ENCODE measurements at places on chromosomes 7 and 10.

DNA sequence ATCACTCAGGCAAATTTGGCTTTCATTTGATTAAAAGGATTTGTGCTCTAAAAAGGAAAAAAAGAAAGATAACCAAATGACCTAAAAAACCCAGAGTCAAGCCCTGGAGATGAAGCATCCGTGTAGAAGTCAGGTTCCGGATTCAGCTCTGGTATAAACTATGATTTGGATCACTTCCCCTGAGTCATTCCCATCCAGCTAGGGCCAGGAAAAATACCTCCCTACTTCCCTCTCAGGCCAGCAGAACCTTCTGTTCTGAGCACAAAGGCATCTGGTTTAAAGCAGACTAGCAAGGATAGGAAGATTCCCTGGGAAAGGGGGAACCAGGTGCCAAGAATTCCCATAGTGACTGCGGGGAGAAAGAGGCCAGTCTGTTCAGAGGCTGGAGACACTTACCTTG is 25.7 kb upstream of the NDST2 start:
- no peak for DNase-seq

- no peak for DNase-seq
Measured at GRCh38 chr10:230758-231157, 95.5 kb downstream of the ZMYND11 start.

GRCh38 chr10:68831961-68832455 is 4.7 kb downstream of the STOX1 start:
- DNase-seq: no peak

GRCh38 chr10:42646214-42646613 is 7.8 kb upstream of the ZNF33B start:
- DNase-seq: no peak

- no peak for DNase-seq
Measured at GRCh38 chr7:65301007-65301406, 72.6 kb upstream of the ZNF92 start.

GRCh38 chr7:159370-160270 is 32.8 kb upstream of the FAM20C start:
- no peak for DNase-seq

- DNase-seq: no peak
Measured at GRCh38 chr7:89311886-89312285, 516.3 kb upstream of the TEX47 start.

GRCh38 chr10:118356628-118357027 is 14.5 kb upstream of the FAM204A start:
- DNase-seq: no peak

DNA sequence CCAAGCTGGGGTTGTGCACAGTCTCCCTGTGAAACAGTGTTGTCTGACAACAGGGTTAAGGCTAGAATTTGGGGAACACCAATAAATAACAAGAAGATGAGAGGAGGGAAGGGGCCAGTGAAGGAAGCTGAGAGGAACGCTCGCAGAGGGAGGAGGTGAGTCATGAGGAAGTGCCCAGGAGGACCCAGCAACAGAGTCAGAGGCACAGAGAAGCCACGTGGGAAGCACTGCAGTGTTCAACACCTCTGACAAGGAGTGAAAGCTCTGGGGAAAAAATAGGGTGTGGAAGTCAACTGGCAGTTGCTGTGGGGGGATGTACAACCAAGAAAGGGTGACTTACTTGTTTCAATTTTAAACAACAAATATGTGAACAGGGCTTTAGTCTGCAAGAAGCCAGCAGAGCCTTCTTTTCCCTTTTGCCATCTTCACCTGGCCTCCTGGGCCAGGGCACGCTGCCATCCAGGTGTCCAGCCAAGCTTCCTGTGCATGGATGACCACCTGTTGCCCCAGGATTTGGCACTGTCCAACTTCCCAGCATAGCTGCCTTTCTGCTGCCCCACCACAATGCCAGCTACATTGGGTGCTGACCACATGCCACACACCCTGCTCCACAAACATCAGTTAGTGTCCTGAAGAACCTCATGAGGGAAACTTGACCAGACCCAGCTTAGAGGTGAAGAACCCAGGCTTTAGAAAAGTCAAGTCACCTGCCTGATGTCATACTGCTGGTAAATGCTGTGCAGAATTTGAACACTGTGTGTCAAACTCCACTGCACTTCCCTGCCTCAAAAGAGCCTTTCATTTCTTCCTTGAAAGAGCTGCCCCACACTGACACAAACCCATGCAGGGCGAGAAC is 69.6 kb downstream of the ATXN7L1 start:
- DNase-seq: peak; percentile 67

DNA sequence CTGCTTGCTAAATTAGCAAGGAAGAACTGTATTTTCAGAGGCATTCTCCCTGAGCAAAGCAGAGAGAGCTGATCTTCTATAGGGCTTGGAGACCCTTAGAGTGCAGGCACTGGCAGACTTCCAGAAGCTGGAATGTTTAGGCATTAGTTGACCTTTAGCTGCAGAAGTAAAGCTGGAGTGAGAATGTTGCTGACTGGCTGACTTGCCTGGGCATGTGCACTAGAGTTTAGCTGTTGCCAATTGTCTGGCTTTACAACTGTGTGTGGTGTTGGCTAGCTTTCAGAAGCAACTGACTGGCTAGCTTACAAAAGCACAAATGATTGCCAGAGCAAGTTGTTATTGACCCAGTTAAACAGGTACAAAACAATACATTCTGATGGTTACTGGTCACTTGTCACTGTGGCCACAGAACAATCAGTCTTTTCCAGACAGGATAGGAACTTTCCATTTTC is 25.1 kb downstream of the FAM13C start:
- no peak for DNase-seq

GRCh38 chr7:47031786-47032535 is 550.0 kb downstream of the TNS3 start:
- no peak for DNase-seq

DNA sequence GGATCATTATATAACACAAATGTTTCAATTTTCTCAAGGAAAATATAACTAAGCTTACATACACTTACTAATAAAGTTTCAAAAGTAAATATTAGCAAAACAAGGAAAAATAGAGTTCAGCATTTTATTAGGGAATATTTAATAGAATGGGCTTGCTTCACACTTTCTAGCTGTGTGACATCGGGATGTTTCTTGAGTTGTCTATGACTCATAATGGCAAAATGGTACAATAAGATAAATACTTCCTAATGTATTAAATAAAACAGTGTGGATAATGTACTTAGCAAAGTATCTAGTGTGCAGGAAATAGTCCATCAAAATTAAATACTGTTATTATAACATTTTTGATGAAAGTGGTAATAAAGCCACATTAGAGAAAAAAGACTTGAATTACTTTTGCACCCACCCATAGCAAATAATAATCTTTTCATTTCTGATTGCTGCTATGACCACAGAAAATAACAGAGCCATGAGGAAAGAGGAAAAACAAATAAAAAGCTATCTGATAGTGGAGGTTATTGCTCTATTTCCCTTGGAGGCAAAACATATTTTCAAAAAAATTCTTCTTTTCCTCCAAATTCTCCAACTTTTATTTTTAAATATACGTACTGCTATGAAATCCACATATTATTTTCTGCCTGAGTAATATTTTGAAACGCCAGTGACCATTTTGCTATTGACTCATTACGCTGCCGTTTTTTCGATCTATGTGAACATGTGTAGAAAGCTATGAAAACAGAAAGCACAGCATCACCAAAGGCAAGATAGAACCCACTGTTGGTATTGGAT is 272.9 kb upstream of the KLF6 start:
- no peak for DNase-seq

- no peak for DNase-seq
Measured at GRCh38 chr10:34555653-34556052, 259.4 kb downstream of the PARD3 start.

DNA sequence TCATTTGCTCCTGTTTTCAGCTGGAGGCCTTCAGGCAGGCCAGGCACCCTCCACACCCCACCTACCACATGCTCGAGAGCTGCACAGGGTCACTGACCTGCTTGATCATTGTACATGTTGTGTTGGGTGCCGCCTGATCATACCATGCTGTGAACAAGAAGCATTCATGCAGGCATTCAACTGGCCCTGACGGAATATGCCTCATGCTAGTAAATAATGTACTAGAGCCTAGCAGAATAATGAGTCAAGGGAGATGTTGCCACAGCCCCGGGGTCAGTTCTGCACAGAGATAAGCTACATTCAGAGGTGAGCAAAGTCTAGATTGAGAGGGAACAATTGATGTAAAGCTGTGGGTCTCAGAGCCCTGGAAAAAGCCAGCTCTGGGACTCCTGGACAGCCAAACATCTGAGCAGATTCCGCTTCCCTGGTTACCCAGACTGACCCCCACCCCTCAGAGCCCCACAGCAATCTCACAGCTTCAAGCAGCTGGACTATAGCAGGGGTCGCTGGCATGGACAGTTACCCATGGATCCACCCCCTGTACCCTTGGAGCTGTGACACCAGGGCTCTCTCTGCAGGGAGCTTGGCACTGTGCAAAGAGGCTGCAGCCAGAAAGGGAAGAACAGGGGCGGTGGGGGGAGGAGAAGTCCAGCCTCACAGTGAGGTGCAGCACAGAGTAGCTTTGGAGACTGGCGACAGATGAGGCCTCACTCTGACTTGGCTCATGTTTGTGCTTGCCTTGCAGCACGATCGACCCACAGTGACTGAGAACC is 86.6 kb downstream of the FRMPD2 start:
- no peak for DNase-seq

- DNase-seq: no peak
Measured at GRCh38 chr10:71799608-71800453, 26.5 kb upstream of the VSIR start.

- no peak for DNase-seq
Measured at GRCh38 chr7:116166156-116166555, 44.2 kb upstream of the TES start.

- no peak for DNase-seq
Measured at GRCh38 chr10:94205396-94205831, 157.3 kb downstream of the NOC3L start.

DNA sequence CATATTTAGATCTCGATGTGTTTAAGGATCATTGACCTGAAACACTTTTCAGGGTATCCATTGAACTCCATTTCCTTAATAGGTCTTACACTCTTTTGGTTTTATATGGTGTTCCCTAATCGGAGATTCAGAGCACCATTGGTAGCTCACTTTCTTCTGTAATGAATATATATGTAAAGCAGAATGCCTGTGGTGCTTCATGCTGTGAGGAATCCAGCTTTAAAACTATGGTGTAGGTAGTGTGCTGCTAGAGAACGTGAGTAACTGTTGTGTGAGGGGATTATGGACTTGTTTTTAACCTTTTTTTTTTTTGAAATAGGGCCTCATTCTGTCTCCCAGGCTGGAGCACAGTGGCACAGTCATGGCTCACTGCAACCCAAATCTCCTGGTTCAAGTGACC is 376.9 kb upstream of the LRGUK start:
- DNase-seq: no peak

DNA sequence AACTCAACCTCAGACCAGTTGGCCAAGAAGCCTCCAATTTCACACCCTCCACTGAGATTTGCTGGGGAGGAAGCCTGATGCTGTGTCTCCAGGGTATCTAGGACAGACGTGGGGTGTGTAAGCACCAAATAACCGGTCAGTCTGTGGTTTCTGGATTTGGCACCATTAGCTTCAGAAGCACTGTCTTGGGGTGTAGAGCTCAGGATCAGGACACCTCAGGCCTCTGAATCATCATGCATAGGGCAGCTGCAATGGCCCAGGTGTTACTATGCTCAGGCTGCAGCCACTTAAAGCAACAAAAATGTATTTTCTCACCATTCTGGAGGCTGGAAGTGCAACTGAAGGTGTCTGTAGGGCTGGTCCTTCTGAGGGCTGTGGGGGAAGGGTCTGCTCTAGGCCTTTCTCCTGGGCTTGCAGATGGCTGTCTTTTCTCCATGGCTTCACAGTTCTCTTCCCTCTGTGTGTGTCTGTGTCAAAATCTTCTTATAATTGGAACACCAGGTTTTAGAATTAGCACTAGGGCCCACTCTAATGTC is 73.4 kb upstream of the SEPHS1 start:
- DNase-seq: no peak

- DNase-seq: no peak
Measured at GRCh38 chr7:107559864-107560263, 3.9 kb downstream of the COG5 start.

GRCh38 chr7:133950855-133951254 is 176.3 kb upstream of the LRGUK start:
- no peak for DNase-seq

DNA sequence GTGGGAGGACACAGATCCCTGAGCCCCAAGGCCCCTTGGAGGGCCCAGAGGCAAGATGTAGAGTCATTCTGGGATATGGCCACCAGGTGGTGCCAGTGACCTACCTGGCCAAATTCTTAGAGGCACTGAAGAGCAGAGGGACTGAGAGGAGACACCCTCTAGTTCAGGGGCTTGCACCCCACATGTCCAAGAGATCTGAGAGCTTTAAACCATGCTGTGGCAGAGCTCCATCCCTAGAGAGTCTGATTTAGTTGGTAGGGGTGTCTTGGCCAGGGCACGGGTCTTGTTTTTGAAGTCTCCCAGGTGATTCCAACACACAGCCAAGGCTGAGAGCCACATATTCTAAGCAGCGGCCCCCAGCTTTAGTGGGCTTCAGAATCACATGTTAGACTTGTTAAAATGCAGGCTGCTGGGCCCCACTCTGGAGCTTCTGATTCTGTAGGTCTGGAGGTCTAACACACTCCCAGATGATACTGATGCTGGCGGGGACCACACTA is 52.5 kb downstream of the PRF1 start:
- DNase-seq: peak; percentile 83

- no peak for DNase-seq
Measured at GRCh38 chr10:117546581-117547015, 4.1 kb downstream of the EMX2 start.

- DNase-seq: no peak
Measured at GRCh38 chr10:69411476-69411875, 5.2 kb downstream of the TACR2 start.

- no peak for DNase-seq
Measured at GRCh38 chr7:114944745-114945625, 23.1 kb downstream of the MDFIC start.

- DNase-seq: no peak
Measured at GRCh38 chr10:5830629-5831445, 17.6 kb upstream of the GDI2 start.

GRCh38 chr7:120274482-120274881 is 1.5 kb downstream of the KCND2 start:
- no peak for DNase-seq

GRCh38 chr10:16192337-16192736 is 244.5 kb upstream of the PTER start:
- no peak for DNase-seq

DNA sequence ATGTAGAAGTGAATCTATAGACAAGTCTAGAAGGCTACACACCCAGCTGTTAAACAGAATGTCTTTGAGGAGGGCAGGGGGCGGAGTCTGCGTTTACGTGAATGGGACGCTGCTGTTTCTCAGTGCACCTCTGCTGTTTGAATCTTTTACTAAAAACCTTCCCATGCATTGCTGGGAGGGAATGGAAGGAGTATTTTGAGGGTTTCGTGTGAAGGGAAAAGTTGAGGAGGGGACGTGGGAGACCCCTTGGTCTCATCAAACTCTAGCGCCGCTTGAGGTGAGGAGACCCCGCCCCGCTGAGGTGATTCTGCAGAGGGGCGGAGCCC is 492 bp upstream of the VCL start:
- peak; percentile 83 for DNase-seq

Measured in activated CD8-positive, alpha-beta T cell treated with anti-CD3 and anti-CD28 coated beads, Interleukin-2, amount 10 ng/mL, durations not matched to agents 7 days and 5 days (primary cell).